T-helper 17 cell (primary cell): ENCODE measurements at places on chromosomes 1 and 21. TPM values are rescaled to one million over a fixed set of nuclear protein-coding genes. Genes with fewer than 3 reads are reported as not detected.

- H3K27me3 ChIP-seq = no peaks in the 10 kb centered on the region
- H3K4me1 ChIP-seq = no peaks in the 10 kb centered on the region
- H3K27ac ChIP-seq = no peak overlapping the region
- no peaks in the 10 kb centered on the region for H3K36me3 ChIP-seq
These were observed 595.1 kb upstream of the ZP4 start for GRCh38 chr1:238485912-238486209.

Gene DHRS3
- 38.3 TPM for total RNA-seq

DNA sequence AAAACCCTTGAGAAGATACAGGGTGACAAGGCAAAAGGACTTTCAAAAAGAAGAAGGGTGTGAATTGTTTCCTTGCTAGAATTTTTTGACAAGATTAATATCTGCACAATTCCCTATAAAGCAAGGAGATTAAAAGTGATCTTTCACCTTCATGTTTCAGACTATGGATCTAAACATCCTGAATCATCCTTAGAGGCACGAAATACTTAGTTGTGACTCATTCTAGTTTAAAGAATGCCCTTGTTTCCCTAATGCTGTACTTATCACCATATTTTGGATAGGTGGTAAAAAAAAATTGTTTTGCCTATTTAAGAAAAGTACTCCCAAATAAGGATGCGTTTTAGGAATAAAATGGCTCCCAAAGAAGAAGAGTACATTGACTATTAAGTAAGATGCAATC lies 415.1 kb downstream of the LRRIQ3 start:
- no peak overlapping the region for H3K27ac ChIP-seq
- H3K36me3 ChIP-seq = no peaks in the 10 kb centered on the region
- H3K4me1 ChIP-seq = no peaks in the 10 kb centered on the region
- DNase-seq = no peak

- H3K4me3 ChIP-seq = no peak overlapping the region
- peaks cover 2% of the 10 kb centered on the region for H3K4me1 ChIP-seq
- peaks cover 44% of the 10 kb centered on the region for H3K27me3 ChIP-seq
- DNase-seq = no peak
- H3K36me3 ChIP-seq = no peaks in the 10 kb centered on the region
These were observed 537.2 kb downstream of the NPHP4 start for GRCh38 chr1:5455056-5455455.

Gene AZIN2
- total RNA-seq = 6.3 TPM

Gene FMO5
- 1.9 TPM for total RNA-seq

DNA sequence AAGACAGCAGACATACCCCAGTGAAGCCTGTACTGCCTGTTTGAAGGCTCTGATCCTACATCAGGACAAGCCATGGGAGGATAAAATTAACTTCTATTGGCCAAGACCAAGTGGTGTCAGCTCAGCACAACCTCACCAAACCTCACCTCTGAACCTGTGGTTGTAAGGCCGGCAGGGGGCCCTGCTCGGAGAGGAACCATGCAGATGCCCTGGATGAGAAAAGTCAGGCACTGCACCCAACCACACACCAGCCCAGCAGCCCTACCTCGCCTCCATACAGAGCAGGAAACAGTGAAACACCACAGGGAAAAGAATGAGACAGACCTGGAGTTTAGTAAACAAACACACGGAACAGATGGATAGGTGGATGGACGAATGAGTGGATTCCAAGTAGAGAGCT lies 70.0 kb upstream of the PAX7 start:
- H3K4me3 ChIP-seq = no peak overlapping the region
- H3K36me3 ChIP-seq = peaks cover 8% of the 10 kb centered on the region
- H3K4me1 ChIP-seq = peaks cover 10% of the 10 kb centered on the region

GRCh38 chr1:245389873-245390272 lies 235.1 kb downstream of the KIF26B start:
- no peak for DNase-seq
- H3K4me1 ChIP-seq = peaks cover 2% of the 10 kb centered on the region
- peaks cover 18% of the 10 kb centered on the region for H3K27me3 ChIP-seq
- H3K4me3 ChIP-seq = no peak overlapping the region

DNA sequence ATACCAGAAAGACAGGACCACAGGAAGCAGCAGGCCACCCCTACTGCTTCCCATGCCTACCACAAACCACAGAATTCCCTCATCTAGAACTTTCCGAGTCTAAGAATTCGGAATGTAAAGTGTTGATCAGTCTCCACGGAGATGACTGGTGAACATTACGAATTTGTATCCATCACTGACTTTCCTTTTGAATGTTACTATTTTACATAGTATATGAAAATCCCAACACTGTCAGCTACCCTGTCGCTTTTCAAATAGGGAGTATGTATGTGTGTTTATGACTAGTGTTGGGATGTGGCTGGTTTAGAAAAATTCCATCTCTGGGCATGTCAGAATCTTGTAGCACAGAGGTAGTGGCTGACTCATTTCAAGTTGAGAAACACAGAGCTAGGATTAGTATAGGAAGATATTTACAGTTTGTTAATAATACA lies 118.2 kb downstream of the COQ8A start:
- no peak overlapping the region for H3K4me3 ChIP-seq
- H3K27me3 ChIP-seq = peaks cover 8% of the 10 kb centered on the region
- no peak overlapping the region for H3K27ac ChIP-seq
- H3K4me1 ChIP-seq = no peaks in the 10 kb centered on the region
- no peak for DNase-seq

DNA sequence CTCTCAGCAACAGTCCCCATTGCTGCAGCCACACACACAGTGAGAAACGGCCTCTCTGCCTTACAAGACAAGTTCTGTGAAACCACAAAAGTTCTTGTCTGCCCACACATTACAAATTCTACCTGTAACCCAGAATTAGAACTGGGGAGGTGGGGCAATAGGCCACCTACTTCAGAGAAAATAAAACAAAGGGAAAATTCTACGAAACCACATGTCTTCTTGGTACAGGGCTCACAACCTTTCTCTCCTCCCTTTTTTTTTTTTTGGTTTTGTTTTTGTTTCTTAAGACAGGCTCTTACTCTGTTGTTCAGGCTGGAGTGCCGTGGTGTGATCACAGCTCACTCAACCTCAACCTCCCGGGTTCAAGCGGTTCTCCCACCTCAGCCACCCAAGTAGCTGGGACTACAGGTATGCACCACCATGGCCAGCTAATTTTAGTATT lies 30.2 kb downstream of the LPAR3 start:
- H3K4me1 ChIP-seq = peaks cover 31% of the 10 kb centered on the region
- H3K4me3 ChIP-seq = peak overlapping the region; percentile 81
- H3K36me3 ChIP-seq = peaks cover 2% of the 10 kb centered on the region

DNA sequence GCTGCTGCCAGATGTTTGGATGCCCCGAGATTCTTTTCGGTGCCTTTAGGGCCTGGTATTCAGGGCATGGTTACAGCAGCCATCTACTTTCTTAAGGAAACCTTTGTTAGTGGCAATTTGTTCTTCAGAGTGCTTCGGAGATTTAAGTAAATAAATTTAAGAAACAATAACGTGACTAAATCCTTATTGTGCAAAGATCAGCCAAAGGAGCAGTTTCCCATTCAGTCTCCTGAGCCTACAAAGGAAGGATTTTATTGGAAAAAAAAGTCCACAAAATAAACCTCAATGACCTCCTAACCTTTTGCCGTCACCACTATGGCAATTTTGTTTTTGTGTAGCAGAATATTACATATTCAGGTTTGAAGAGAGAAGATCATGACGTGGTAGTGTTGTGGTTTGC lies 231.1 kb downstream of the PBX1 start:
- DNase-seq = no peak
- H3K27me3 ChIP-seq = peaks cover 45% of the 10 kb centered on the region

DNA sequence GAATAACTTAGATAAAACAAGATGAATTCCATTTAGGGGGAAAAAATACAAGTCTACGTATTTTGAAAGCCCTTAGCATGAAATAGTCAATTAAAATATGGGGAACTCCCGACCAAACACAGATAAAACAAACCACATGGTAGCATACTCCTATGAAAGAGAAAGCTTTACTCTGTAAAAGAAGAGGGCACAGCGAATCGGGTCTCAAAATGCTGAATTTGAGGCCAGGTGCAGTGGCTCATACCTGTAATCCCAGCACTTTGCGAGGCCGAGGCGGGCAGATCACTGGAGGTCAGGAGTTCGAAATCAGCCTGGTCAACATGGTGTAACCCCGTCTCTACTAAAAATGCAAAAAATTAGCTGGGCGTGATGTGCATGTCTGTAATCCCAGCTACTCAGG lies 116.9 kb upstream of the TIAM1 start:
- H3K4me3 ChIP-seq = no peak overlapping the region
- peaks cover 2% of the 10 kb centered on the region for H3K36me3 ChIP-seq
- peaks cover 7% of the 10 kb centered on the region for H3K4me1 ChIP-seq
- no peaks in the 10 kb centered on the region for H3K27me3 ChIP-seq

Gene RCOR3
- total RNA-seq = 64.0 TPM

DNA sequence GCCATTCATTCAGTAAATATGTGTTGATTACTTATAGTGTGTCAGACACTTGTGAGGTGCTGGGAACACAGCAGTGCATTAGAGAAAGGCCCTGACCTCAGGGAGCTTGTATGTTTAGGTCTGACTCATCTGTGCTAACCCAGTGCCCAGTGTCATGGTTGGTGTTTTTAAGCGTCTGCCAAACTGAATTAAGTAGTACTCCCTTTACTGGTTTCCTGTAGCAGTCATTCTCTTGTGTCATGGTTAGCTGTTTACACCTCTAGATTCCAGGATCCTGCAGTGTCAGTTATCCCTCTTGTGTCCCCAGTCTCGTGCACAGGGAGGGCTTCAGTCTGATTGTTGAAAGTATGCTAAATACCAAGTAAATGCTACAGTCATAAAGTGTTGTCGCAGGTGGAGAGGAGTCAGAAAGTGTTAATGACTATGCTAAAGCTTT lies 14.2 kb downstream of the UCK2 start:
- no peaks in the 10 kb centered on the region for H3K27me3 ChIP-seq
- H3K36me3 ChIP-seq = peaks cover 3% of the 10 kb centered on the region
- no peak overlapping the region for H3K27ac ChIP-seq
- peaks cover 26% of the 10 kb centered on the region for H3K4me1 ChIP-seq
- no peak for DNase-seq
- no peak overlapping the region for H3K4me3 ChIP-seq

GRCh38 chr1:117128323-117129079 lies 7.0 kb upstream of the TRIM45 start:
- H3K36me3 ChIP-seq = peaks cover 7% of the 10 kb centered on the region
- peaks cover 3% of the 10 kb centered on the region for H3K4me1 ChIP-seq
- peaks cover 5% of the 10 kb centered on the region for H3K27me3 ChIP-seq
- no peak for DNase-seq

- no peaks in the 10 kb centered on the region for H3K27me3 ChIP-seq
- no peak overlapping the region for H3K4me3 ChIP-seq
- peak overlapping the region; percentile 97 for H3K27ac ChIP-seq
- no peaks in the 10 kb centered on the region for H3K36me3 ChIP-seq
- no peak for DNase-seq
- H3K4me1 ChIP-seq = peaks cover 14% of the 10 kb centered on the region
These were observed 876 bp downstream of the EFCAB7 start for GRCh38 chr1:63524201-63524600.

Gene LPGAT1
- total RNA-seq = 42.9 TPM

- H3K27me3 ChIP-seq = peaks cover 26% of the 10 kb centered on the region
- no peak overlapping the region for H3K27ac ChIP-seq
- H3K4me1 ChIP-seq = peaks cover 6% of the 10 kb centered on the region
- no peak for DNase-seq
These were observed 17.7 kb downstream of the RGS8 start for GRCh38 chr1:182666706-182667105.

DNA sequence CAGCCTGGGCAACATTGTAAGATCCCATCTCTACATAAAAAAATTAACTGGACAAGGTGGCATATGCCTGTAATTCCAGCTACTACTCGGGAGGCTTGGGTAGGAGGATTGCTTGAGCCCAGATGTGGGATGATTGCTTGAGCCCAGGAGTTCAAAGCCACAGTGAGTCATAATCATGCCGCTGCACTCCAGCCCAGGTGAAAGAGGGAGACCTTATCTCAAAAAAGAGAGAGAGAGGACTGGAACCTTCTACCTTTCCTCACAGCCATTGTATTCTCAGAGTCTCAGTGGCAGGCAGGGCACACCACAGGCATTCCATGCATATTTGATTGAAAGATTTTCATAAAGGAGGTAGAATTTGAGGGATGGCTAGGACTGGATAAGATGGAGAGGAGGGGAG lies 78.4 kb downstream of the KIF14 start:
- no peak overlapping the region for H3K4me3 ChIP-seq
- peaks cover 24% of the 10 kb centered on the region for H3K27me3 ChIP-seq
- peaks cover 10% of the 10 kb centered on the region for H3K4me1 ChIP-seq
- H3K36me3 ChIP-seq = no peaks in the 10 kb centered on the region
- no peak overlapping the region for H3K27ac ChIP-seq
- no peak for DNase-seq

GRCh38 chr1:62241371-62242131 lies 46.9 kb downstream of the L1TD1 start:
- H3K36me3 ChIP-seq = no peaks in the 10 kb centered on the region
- H3K4me1 ChIP-seq = no peaks in the 10 kb centered on the region
- DNase-seq = no peak
- no peak overlapping the region for H3K27ac ChIP-seq
- H3K4me3 ChIP-seq = no peak overlapping the region

DNA sequence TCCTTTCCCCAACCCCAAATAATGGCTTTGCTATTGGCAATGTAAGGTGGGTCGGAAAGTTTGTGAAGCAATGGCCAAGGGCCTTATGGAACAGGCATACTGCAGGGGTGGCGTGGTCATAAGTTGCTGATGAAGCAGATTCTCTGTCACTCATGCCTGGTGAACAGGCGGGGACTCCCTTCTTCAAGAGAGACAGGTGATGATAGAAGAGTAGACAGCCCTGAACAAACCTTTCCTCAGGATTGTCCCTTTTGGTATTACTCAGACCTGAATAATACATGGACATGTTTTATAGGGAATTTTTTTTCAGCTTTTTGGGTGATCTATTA lies 12.7 kb downstream of the DDR2 start:
- H3K4me3 ChIP-seq = no peak overlapping the region
- H3K27me3 ChIP-seq = peaks cover 38% of the 10 kb centered on the region
- DNase-seq = no peak

- H3K36me3 ChIP-seq = peaks cover 5% of the 10 kb centered on the region
- DNase-seq = peak; percentile 96
- peak within 1 kb of the TSS; percentile 96 for H3K4me3 ChIP-seq
- H3K27ac ChIP-seq = peak within 1 kb of the TSS; percentile 98
- H3K27me3 ChIP-seq = no peaks in the 10 kb centered on the region
These were observed at the start of the genes DTL and INTS7 for GRCh38 chr1:212035123-212035834. TSS of gene DTL (plus strand) at chr1:212035748. CDS start at chr1:212035891, 143 bp downstream. TSS of gene INTS7 (minus strand) at chr1:212035557. CDS start at chr1:212035437, 120 bp downstream.

GRCh38 chr1:26126321-26127084 lies 14.9 kb downstream of the PDIK1L start:
- H3K27me3 ChIP-seq = no peaks in the 10 kb centered on the region
- peak overlapping the region; percentile 92 for H3K27ac ChIP-seq
- DNase-seq = peak; percentile 16

GRCh38 chr21:32993894-32994293 lies 31.8 kb upstream of the OLIG2 start:
- H3K4me3 ChIP-seq = no peak overlapping the region
- peaks cover 3% of the 10 kb centered on the region for H3K36me3 ChIP-seq
- H3K4me1 ChIP-seq = no peaks in the 10 kb centered on the region
- DNase-seq = no peak
- peaks cover 72% of the 10 kb centered on the region for H3K27me3 ChIP-seq
